ENCODE measurements at places on chromosomes 4 and X.

DNA sequence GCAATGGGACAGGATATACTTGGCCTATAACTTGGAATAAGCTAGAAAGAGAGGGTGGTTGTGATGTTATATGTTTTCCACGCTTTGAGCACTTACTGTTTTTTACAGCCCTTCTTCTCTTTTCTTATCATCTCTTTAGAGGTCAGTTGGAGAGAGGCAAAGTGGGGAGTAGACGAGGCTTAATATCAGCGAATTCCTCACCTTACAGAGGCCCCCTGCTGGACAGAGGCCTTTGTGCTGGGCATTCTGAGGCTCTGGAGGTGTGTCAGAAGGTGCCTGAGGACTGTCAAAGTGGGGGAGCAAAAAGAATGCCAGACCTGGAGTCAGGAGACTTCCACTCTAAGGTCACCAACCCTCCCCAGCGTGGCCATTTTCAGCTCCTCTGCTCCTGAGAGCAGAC is 42.5 kb downstream of the MAMLD1 start:
- DNase-seq, result no peak

DNA sequence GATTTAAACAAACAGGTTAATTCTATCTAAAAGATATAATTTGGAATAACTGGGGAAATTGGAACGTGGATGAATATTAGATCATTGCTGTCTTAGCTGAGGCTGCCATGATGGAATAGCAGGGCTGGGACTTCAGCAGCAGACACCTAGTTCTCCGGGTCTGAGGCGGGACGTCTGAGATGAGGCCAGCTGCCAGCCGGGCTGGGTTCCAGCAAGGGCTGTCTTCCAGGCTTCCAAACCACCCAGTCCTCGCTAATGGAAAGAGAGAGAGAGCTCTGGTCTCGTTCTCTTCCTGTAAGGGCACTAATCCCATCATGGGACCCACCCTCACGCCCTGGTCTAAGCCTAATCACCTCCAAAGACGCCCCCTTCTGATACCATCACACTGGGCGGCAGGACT is 85.7 kb downstream of the ADRA2C start:
- no peak for DNase-seq

DNA sequence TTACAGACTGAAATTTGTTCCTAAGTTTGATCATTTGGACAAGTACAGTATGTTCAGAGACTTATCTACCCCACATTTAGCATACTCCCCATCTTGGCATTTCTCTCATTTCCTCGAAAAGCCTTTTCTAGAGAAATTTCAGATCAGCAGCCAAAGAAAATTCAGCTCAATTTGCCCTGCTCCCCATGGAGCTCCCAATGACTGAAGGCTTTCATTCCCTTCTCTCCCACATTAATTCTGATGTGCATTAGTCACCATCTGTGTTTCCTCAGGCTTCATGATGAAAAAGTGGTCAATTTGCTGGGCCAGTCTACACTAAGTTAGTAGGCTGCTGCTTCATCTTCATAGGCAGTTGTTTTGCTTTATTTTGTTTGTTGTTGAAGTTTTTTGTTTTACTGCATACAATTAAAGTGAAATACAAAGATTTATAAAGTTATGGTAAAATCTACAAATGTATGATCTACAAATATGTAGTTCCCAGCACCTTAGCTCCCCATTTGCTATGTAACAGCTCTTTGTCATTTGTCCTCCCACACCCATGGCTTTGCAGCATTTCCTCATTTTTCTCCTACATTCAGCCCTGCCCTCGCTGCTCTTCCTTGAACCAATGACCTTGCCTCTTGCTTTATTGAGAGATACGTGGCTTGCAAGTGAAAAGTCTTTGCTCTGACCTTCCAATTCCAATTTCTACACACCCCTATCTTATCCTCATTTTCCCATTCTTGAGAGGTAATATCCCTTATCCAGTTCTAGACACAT is 193.9 kb downstream of the ANAPC10 start:
- DNase-seq, result no peak

DNA sequence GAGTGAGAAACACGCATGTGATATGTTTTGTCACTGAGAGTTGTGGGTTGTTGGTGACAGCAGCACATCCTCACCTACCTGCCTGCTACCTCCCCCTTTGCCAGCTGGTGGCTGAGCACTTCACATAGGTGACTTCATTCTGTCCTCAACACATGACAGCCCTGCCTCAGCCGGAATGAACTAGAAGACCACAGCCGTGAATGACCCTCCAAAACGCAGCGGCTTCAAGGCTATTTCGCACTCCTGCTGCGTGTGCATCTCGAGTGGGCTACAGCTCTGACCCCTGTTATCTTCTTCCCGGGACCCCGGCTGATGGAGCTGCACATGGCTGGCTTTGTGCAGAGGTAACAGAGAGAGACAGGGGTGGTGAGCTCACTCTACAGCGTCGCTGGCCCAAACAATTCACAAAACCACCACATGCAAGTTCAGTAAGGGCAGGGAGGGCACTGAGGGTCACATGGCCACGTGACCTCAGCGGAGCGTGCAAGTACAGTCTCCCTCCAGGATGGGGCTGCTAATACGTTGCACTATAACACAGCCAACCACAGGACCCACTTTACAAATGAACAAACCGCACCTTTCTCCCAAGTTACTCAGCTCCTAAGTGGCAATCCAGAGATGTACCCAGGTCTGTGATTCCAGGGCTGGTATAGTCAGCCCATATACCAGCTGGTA is 6.3 kb upstream of the PPP2R2C start:
- no peak for DNase-seq

Measured in stimulated activated CD8-positive, alpha-beta memory T cell treated with anti-CD3 and anti-CD28 coated beads, Interleukin-15, amount 100 ng/mL, for 4 hours (primary cell).